Hematopoietic multipotent progenitor cell treated with erythropoietin and hydrocortisone succinate and interleukin-3 and kit ligand, for 15 days (in vitro differentiated cells): ENCODE measurements at places on chromosomes 11 and 22.

DNA sequence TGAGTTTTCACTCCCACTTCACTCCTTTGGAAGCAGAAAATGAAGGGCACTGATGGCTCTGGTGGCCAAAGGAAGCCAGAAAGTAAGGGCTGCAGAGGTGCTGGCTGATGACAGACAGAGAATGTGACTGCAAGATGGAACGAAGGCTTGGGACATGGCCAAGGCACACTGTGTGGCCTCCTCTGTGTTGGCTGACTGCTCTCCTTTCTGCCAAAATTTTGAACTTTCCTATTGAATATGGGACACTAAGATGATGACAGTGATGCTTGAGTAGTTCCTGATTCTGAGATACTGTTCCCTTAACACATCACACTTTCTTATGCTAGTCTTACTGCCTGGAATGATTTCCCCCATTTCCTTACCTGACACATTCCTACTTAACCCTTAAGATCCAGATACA is 156.4 kb downstream of the SWAP70 start:
- no peak for DNase-seq

DNA sequence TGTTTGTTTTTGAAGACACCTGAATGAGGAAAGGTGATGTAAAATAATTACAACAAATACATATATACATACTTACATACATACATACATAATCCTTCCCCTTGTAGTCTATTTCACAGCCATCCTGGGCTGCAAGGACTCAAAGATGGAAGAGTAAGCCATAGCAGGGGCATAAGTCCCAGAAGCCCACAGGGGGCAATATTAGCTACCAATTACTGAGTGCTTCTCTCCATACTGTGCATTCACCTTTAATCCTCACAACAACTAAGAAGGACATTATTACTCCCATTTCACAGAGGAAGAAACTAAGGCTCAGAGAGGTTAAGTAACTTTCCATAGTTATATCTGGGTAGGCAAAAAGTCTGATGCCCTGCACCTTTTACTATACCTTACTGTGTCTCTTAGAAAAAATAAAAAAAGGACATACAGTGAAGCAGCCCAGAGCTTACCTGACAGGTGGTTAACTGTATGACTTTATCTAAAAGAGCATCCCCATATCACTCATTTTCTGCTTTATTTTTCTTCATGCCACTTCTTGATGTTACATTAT is 2.7 kb downstream of the SERGEF start:
- no peak for DNase-seq

DNA sequence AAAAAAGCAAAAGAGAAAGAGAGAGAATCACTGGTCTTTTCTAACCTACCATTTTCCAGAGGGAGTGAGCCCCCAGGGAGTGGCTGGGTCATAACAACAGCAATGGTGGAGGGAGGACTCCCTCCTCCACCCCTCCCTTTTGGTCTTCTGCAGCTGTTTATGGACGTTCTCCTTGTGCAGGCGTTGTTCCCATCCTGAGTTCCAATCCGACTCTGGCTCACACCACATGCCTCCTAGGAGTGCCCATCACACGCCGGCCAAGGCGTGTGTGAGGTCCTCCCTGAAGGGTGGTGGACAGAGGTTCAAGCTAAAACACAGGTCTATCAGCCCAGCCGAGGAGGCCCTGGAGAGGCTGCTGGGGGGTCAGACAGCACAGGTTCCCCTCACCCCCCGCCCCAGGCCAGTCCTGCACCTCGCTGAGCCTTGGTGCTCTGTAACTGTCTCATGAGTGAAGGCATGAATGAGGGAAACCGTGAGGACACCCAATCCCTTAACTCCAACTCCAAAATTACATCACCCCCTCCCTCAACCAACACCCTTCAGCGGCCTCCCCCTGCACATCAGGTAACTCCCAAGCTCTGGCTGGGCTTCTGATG is 29.4 kb downstream of the IFT27 start:
- no peak for DNase-seq

GRCh38 chr11:120316880-120317688 is 8.0 kb upstream of the TLCD5 start:
- DNase-seq, result no peak

DNA sequence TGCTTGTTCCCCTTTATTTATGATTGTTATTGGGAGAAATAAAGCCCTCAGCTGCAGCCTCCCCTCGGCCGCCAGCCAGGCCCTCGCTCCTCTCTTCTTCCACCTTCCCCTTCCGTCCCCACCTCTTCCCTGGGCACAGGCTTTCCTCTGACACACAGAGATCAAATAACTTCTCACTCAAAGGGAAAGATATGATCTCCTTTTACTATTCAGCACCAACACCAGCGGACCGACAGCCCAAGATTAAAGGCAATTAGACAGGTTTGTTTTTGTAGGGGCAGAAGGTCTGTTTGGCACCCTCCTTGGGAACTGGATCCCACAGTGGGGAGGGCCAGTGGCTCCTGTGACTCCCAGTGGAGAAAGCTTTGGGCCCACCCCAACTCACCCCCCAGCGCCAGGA is 23.0 kb downstream of the NECTIN1 start:
- no peak for DNase-seq

- DNase-seq, result no peak
These were observed 249.7 kb downstream of the AASDHPPT start for GRCh38 chr11:106327134-106327533.

DNA sequence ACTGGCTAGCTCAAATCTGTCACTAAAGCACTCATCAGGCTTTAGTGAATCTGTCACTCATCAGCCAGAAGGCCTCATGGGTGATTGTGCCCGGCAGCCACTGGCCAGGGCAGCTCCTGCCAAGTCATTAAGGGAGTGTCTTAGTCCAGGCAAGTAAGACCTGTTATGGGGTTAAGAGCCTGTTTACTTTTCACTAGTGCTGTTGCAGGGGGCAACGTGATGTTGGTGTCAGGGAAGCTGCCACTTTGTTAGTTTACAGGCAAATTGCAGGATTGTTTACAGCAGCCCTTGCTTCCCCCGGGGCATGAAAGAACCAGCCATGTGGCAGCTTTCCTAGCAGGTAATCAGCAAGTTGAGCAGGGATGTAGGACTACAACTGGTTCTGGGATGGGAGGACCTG is 155.6 kb upstream of the NCAM1 start:
- no peak for DNase-seq

DNA sequence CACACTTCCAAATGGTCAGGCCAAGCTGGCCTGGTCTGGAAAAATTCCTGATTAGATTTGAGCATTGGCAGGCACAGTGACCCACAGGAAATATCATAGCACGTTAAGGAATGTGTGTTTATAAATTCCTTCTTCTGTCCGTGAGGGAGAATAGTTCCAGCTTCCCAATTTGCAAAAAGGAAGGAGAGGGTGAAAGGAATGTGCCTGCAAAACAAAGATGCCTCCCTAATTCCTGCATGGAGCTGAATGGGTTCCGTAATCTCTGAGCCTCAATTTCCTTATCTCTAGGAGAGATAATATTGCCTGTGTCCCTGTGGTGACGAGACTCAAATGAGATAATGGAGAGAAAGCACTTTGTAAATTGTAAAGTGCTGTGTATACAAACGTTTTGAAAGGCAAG is 105.1 kb downstream of the FEZ1 start:
- DNase-seq, result no peak

GRCh38 chr22:45450921-45451651 is 37.6 kb downstream of the RIBC2 start:
- no peak for DNase-seq

DNA sequence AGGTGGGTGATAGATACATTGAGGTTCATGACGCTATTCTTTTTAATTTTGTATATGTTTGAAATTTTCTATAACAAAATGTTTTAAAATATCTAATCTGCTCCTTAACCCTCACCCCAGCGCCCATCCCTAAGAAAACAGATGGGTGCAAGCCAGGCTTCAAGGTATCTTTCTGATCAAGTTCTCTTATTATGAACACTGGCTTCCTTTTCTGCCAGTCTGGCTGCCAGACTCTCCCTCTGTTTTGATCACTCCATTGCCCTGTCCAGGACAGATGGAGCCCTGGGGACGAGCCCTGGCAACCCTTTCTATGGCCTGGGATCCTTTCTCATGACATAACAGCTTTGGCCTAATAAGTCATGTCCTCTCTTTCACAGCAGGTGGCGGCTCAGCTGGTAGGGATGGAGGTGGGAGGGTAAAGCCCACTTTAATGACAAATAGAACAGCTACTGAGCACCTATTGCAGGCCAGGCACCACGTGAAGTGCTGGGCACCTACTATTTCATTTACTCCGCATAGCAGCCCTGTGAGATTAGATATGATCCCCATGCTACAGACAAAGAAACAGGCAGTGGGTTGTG is 38.4 kb downstream of the DRD2 start:
- no peak for DNase-seq

GRCh38 chr11:63543711-63544110 is 7.1 kb downstream of the PLAAT4 start:
- no peak for DNase-seq

- DNase-seq, result no peak
These were observed 30.9 kb downstream of the P4HA3 start for GRCh38 chr11:74280494-74280893.

DNA sequence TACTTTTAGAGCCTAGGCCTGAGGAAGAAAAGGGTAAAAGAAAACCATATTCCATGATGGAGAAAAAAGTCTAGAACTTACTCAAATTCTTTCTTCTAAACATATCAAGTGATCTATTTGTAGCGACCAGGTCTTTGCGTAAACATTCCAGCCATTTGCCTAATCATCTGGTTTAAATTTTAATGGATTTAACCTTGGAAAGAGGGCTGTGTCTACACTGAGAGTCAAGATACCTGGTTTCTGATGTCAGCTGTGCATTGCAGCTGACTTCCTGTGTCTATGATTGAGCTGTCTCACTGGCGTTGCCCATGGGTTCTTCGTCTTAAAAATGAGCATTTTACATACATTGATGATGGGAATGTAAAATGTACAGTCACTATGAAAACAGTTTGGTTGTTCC is 10.0 kb upstream of the TMEM123 start:
- DNase-seq, result no peak

DNA sequence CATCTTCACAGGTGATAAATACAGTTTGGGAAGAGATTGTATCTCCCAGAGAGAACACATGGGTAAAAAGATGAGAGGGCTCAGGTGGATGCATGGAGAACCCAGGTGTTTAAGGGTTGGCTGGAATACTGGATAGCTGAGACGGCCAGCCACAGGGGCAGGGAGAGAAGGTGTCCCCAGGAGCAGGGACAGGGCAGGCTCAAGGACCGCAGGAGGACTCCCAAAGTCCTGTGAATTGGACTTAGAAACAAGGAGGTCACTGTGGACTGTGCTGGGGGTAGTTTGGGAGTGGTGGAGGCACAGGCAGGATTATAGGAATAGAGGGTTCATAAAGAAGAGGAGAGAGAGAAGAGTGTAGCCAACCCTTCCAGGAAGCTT is 103.8 kb upstream of the PARVA start:
- no peak for DNase-seq

DNA sequence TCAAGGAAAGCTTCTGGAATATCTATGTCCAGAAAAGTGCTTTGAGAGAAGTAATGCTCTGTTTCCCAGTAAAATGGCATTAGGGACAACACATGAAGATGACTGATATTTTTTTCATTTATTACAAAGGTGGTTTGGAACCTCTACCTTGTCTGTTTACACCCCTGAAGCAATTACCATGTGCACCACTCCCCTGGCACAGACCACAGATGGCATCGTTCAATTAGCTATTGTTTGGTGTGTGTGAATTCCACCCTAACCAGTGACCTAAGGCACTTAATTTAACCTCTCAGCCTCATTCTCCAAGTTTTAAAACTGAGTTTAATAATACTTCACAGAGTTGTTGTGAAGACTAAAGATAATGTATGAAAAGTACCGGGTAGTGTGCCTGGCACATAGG is 127.6 kb upstream of the BMAL1 start:
- no peak for DNase-seq

GRCh38 chr11:47589584-47589976 is 3.1 kb downstream of the FAM180B start:
- DNase-seq, result no peak

GRCh38 chr22:48798281-48799226 is 1029.1 kb downstream of the BRD1 start:
- DNase-seq, result no peak

GRCh38 chr11:73198677-73199076 is 19.4 kb upstream of the P2RY2 start:
- no peak for DNase-seq

DNA sequence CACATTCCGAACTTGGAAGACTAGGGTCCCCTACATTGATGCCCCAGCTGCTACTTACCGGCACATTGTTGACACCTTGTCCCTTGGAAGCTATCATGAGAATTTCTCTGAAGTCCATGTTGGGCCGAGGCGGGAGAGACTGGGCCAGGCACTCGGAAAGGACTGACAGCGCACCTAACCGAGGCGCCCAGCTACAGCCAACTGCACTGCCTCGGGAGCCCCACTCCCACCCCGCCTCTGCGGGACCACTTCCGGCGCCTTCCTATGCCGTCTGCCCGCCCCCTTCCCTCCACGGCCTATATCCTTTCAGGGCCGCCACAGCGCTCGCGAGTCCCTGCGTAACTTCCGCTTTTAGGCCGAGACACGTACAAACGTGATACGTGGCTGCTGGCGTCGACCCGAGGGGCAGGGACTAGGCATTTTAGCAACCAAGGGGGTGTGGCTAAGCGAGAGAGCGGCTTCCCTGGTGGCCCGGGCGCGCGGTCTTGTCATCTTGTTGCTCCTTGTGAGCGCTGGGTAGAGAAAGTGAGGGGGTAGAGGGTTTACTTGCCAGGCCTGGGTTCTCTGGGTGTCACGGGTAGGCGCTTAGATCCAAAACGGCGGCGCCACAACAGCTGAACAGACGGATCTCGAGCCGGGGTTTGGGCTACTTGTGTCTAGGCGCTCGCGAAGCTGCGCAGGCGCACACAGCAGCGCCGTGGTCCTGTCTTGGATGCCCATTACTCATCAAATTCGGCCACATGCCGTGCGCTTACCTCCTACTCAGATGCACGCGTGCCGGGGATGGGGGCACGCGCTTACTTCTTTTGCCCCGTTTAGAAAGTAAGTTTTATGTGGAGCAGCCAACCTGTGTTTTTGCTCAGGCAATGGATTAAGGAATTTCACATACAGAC is at the start of gene SPTY2D1:
Gene SPTY2D1 (minus strand): TSS at position 203 of the 893 bp plus-strand sequence. CDS start 85 bp downstream, at position 118.
- DNase-seq, result peak; percentile 99

DNA sequence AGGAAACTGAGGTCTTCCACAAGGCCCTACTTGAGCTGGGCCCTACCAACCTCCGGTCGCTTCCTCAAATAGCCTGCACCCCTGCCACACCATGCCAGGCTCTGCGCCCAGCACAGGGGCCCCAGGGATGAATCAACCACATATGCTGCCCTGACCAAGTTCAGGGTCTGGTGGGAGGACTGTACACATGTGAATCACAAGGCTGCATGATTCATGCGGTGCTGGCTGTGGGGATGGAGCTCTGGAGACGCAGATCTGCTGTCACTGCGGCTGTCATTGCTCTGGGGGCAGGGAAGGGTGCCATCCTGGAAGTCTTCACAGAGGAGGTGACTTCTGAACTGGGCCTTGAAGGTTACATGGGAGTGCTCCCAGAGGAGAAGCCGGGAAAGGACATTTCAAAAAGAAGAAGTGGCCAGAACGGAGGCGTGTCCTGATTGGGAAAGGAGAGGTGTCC is 21.5 kb downstream of the CYTH4 start:
- DNase-seq, result no peak

GRCh38 chr11:43687120-43687791 is 6.7 kb downstream of the HSD17B12 start:
- DNase-seq, result no peak
